Activated T-cell treated with anti-CD3 and anti-CD28 coated beads, Interleukin-2, amount 50 U/mL, for 48 hours (primary cell): ENCODE measurements at places on chromosomes 2 and 18.

DNA sequence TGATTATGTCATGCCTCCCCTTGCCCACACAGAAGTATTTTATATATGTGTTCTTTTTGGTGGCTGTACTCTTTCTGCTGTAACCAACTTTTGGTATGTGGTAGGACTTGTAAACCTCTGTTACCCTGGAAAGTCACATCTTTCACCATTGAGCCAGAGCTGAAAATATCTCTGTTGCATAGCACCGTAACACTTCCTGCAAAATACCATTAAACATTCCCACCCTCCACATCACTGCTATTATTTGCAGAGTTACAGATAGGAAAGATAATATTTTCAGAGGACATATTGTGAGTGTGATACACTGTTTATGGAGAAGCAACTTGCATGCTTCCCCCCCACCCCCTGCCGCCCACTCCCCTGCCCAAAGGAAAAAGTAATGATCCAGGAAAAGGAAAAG is 44.8 kb downstream of the CAB39 start:
- DNase-seq = no peak

GRCh38 chr2:238816291-238816690 is 31.6 kb upstream of the TWIST2 start:
- DNase-seq = no peak

DNA sequence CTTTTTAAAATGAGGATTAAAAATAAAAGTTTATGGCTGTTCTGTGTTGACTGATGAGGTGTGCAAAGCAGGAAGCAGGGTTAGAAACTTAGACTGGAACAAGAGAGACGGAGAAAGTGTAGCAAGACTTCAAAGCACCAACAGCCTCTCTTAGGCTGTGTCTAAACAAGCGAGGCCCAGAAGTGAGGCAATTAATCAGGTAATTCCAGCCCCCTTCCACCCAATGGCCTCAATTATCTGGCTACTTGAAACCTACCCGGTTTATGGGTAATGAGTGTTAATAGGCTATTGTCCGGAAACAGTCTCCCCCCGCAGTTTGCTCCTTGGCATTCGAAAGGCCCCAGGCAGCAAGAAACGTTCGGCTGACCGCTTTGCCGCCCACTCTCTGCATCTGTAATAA is 171.7 kb upstream of the MYCN start:
- DNase-seq = no peak

GRCh38 chr2:43269074-43269572 is 42.7 kb upstream of the ZFP36L2 start:
- DNase-seq = no peak

GRCh38 chr2:108786008-108786353 is 590 bp upstream of the CCDC138 start:
- DNase-seq = no peak

GRCh38 chr2:65754219-65754618 is 321.8 kb upstream of the SPRED2 start:
- DNase-seq = no peak

- DNase-seq = no peak
Observed at GRCh38 chr2:86500325-86501083, 59.3 kb downstream of the KDM3A start.

- no peak for DNase-seq
Observed at GRCh38 chr2:67050622-67051021, 346.5 kb upstream of the ETAA1 start.

- no peak for DNase-seq
Observed at GRCh38 chr2:128783896-128784295, 465.2 kb upstream of the HS6ST1 start.

- DNase-seq = no peak
Observed at GRCh38 chr2:73418343-73418742, 32.7 kb downstream of the ALMS1 start.

DNA sequence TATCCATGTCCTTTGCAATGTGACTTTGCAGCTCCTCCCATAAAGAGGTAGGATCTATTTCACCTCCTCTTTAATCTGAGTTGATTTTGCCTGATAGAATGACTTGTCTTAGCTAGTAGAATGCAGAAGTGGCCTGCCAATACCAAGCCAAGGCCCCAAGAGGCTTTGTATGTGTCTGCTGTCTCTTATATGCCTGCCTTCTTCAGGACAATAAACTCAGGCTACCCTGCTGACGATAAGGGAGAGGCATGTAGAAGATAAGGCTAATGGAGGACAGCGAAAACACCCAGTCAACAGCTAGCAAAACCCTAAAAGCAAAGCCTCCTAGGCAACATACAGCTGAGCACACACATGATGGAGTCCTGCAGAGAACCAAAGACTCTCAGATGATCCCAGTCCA is 1.8 kb upstream of the ZC3H8 start:
- no peak for DNase-seq

DNA sequence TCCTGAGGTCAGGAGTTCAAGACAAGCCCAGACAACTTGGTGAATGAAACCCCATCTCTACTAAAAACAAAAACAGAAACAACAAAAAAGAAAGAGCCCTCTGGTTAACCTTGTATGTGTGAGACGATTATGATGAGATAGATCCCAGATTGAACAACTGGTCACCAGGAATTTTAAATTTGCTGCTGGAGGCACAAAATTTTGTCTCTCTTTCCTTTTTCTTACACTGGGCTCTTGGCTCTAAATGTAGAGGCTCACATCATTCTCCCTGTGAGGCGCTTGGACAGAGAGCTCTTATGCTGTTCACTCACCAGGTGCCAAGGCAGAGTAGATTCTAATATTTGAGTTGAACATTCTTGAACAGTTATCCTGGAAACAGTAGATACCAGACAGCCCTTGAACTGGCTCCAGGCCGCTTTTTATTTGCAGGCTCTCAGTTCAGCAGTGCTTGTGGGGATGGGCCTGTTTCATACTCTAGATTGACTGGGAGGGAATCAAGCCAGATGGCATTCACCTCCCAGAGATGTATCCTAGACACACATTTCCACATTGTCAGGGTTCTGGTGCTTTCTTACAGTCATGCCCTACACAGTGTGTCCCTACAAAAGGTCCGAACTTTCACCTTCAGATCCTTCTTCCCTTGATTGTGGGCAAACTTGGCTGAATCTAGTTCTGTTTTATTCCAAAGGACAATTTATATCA is 1159.6 kb downstream of the RPIA start:
- no peak for DNase-seq

DNA sequence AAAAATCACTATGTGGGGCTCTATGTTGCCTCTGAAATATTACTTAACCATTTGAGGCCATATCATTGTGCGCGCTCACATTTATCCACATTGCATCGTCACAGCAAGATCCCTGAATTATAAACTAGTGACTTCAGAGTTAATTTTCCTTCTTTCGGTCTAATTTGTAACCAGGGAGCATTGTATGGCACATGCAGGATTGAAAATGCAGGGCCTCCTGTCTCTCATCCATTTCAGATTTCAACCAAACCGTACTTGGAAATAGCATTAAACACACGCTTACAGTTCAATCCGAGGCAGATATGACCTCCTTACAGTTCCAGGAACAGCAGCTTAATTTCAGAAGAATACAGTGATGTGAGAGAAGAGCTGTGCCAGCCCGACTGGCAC is 532 bp downstream of the MYOM1 start:
- no peak for DNase-seq

DNA sequence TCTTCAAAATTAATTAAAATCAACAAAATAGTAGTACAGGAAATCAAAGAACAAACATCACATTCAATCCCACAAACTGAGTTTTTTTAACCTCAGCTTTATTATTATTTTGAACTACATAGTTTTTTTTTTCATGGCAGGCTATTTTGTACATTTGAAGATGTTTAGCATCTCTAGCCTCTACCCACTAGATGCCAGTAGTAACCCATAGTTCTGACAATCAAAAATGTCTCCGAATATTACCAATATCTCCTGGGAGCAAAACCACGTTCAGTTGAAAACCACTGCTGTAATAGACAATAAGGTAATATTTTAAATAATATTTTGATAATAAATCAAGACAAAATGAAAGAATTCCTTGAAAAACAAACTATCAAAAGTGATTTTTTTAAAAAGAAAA is 702.6 kb upstream of the LRRTM1 start:
- no peak for DNase-seq

DNA sequence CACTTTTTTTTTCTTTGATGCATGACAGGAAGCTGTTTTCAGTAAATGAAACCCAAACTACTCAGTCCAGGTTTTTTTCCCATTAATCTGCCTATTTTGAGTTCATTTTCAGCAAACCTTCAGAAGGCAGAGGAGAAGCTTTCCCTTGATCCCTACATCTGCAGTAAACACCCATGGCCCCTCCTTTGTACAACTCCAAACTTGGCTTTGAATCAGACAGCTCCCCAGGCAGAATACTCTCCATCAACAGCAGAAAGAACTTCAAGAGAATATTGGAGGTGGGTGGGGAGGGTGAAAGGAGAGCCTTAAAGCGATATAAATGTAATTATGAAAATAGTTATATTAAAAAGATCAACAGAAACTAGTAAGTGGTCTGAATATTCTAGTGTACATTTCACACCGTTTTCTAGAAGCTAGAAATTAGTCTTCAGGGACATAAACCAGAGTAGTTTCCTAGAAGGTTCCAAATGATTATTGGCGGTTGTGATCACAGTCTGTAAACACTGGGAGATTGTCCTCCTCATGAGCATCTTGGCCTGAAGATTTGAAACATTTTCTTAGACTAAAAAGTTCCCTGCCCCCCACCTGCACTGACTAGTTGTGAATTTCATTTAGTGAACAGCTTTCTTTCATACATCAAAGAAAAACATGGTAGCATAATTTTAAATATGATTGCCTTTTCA is 75.1 kb upstream of the STK39 start:
- DNase-seq = no peak

DNA sequence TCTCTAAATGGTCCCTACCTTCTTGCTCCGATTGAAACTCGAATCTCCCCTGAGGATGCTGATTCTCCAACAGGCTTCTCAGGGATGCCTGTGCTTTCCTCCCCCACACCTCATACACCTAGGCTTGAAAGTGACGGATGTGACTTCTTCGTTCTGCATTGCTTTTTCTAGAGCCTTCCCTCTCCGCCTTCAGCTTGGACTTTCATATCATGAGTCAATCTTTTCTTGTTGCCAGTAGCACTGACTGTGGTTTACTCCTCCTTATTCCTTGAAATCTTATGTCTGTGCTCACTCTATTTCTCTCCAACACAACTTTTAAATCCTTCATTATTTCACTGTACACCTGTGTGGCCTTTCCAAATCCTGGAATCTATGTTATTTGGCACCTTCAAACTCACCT is 451.4 kb downstream of the TMX3 start:
- DNase-seq = no peak

DNA sequence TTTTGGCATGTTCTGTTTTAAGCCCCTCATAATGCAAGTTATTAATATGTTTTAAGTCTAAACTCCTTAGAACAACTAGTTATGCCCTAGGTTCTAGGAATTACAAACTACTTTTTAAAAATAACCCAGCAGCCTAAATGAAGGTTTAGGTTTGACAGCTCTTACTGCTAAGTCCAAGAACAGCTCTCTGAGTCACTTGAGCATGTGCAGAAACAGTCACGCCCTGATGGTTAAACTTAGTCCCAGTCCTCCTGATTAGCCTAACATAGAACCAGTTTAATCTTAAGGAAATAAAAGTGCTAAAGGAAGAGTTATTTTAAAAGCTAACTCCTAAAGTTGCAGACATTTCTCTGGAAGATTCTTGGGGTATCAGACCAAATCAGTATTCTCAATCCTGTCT is 72.5 kb downstream of the RMDN2 start:
- no peak for DNase-seq

DNA sequence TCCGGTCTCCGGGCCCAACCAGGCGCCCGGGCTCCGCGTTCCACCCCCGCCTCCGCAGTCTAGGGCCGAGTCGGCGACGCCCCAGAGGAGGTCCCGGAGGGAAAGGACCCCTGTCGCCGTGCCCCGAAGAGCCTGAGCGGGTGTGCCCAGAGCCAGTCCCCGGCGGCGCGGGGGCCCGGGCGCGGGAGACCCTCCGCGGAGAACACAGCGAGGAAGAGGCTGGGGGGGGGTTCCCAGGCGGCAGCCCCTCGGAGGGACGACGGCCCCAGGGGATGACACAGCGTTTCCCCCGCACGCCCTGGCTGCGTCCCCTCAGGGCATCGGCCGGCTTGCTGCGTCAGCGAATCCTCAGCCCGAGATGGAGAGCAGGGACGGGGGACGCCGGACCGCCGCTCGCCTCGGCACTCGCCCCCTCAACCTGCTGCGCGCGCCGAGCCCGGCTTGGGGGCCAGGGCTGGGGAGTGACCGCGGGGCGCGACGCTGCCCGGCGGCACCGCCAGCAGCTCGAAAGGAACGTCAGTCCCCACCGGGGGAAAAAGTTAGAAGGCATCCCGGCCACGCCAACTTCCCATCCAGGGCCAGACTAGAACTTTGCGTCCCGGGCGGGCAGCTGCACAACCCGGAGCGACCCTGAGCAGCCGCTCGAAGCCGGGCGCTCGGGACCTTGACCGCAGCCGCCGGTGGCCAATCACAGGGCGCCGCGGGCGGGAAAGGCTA is 711 bp downstream of the SFXN5 start:
- DNase-seq = peak; percentile 68

- DNase-seq = no peak
Observed at GRCh38 chr2:25597881-25598280, 75.5 kb downstream of the DTNB start.

- DNase-seq = no peak
Observed at GRCh38 chr2:46569766-46570165, 90.4 kb downstream of the TMEM247 start.

DNA sequence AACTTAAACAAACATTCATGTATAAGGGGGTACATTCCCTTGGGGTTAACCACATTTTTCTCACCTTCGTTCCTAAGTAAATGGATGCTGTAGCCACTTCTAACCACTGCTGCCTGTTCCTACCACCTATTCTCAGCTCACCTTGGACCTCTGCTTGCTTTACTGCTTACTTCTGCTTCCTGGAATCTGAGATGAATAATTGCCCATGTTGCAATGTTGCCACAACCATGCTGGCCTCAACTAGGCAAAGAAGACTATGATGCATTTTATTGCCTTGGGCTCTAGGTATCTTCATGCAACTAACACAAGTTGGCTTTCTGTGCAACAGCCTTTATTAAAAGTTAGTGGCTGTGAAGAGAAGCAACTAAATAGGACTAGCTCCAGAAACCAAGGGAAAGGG is 106.3 kb upstream of the TCF4 start:
- no peak for DNase-seq

DNA sequence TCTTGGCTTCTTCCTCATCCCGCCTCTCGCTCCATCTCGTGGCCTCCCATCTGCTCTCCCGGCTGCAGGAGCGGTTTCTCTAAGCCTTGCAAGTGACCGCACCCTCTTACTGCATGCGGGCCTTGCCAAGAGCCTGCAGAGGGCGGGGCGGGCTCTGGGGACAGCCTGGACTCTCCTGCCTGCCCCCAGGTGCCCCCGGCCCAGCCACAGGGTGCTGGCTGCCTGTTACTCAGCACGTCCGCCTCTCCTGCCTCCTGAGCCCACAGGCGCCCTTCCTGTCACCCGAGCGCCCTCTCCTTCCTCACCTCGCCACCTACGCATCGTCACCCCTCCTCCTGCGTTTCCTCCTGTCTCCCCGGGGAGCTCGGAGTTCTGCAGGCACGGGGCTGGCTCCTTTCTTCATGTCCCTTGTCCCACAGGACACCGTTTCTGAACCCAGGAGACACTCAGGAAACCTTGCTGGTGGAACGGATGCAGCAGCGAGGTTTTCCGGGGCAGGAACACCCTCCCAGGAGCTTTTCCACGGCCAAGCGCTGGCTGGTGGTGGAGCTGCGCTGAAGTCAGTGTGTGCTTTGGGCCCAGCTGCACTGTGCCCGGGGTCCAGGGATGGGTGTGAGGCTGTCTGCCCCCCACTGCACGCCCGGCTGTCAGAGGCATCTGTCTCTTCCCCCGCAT is 28.5 kb downstream of the HPCAL1 start:
- peak; percentile 86 for DNase-seq
